ENCODE measurements at places on chromosomes 7 and 10.

DNA sequence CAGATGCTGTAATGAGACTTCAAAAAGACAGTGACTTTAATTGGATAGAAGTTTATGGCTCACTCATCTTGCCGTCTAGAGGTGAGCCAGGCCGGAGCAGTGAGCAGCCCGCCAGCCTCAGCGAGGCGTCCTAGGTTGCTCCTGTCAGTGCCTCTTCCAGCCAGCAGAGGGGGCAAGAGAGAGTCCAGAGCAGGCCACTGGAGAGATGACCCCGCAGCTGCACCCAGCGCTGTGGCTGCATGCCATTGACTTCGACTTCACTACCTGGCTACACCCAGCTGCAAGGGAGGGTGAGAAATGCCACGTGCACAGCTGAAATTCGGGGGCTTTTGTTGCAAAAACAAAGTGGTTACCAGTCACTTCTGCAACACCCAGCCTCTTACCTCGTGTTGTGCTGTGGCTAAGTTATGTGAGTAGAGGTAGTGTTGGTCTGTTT is 26.5 kb downstream of the NUB1 start:
- peak; percentile 81 for DNase-seq

DNA sequence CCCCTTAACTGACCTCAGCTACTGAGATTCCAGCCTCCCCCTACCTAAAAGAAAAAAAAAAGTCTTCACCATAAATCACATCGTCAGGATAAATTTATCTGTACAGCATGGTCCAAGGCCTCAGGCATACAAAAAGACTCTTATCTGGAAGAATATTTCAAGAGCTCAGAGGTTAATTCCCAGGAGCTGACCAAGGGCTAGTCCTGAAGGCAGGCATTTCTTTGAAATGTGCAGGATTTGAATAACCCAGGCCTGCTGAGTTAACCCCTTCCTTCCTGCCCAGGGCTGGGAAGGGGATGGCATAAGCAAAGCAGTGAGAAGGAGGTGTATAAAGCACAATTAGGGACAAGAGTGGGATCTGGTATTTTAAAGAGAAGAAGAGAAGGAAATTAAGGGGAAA is 111.2 kb downstream of the RNLS start:
- no peak for DNase-seq

DNA sequence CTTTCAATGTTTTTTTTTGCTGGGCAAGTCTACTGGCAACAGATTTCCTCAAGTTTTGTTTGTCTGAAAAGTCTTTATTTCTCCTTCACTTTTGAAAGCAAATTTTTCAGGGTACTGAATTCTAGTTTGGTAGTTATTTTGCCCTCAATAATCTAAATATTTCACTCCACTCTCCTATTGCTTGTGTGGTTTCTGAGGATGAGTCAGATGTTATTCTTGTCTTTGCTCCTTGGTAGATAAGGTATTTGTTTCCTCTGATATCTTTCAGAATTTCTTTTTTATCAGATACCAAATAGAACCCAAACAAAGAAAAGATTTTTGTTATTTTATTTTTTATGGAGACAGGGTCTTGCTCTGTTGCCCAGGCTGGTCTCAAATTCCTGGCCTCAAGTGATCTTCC is 99.2 kb upstream of the MALRD1 start:
- no peak for DNase-seq

GRCh38 chr7:80532153-80532552 is 20.3 kb upstream of the GNAT3 start:
- DNase-seq = no peak

GRCh38 chr10:101319241-101319915 is 34.6 kb upstream of the BTRC start:
- peak; percentile 47 for DNase-seq

GRCh38 chr7:55210716-55211115 is 154.4 kb upstream of the LANCL2 start:
- no peak for DNase-seq

GRCh38 chr7:117138981-117139380 is 183.9 kb downstream of the WNT2 start:
- peak; percentile 48 for DNase-seq

DNA sequence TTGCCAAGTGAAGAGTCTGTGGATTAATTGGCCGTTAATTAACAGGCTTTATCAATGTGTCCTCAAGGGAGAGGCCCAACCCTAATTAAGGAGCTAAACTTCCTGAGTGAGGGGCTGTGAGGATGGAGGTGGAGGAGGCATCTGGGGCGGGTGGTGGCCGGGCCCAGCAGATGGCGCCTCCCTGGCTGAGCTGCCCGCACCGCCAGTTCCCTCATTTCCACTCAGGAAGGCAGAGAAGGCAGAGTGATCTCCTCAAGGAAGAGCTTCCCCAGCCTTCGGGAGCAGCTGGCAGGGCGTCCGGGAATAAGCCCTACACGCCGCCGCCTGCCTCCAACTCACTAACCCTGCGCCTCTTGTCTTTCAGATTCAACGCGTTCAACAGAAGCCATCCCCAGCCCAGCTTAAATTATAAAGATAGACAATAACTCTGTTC is 112.2 kb downstream of the CYTH3 start:
- DNase-seq = peak; percentile 19

Measured in suppressor macrophage (primary cell).